ENCODE measurements at places on chromosomes 7 and 10. TPM values are rescaled to one million over a fixed set of nuclear protein-coding genes. Genes with fewer than 3 reads are reported as not detected.

DNA sequence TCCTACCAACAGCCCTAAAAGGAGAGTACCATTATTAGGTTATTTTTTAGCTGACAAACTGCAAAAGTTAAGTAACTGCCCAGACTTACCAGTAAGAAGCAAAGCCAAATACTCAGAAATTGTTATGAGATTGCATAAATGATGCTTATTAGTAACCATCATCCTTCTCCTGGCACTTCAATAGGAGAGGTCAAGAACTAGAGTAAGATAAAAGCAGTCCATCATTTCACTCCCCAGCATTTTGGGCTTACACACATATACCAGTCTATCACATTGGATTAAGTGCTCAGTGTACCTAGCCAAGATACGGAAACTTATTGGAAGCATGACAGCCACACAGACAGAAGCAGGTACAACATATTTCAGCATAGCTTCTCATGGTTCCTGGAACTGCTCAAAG, 142.8 kb upstream of the EGR2 start:
- DNase-seq = no peak

Gene SH2D4B
- not detected for total RNA-seq

DNA sequence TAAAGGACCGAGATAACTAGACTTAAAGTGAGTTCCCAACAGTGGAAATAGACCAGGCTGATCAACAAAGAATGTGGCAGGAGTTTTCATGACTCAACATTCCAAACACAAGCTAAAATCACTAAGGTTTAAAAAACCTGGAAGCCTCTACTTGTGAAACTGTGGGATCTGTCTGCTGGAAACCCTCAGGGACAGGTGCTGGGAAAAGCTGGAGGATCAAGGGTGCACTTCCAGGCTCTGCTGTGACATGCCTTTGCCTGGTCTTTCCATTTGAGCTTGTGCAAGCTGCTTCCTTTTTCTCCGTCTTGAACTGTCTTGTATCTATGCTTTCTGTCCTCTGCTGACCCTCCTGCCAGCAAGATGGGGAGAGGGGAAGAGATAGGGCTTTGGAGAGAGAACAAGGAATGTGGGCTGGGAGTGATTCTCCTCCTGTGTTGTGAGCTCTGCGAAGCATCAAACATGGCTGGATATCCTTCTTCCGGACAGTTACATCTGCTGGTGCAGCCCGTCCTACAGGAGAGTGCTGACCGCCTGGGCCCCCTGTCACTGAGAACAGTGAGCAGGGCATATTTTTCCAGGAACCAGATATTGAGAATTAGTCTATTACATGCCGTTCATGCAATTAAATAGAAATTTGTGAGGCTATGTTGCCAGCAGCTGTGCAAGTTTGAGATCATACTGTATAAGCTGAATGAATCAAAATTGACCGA, 25.5 kb downstream of the ARHGAP22 start:
- DNase-seq = peak; percentile 84

- peak; percentile 20 for DNase-seq
These were observed 28.1 kb upstream of the HERPUD2 start for GRCh38 chr7:35723011-35723410.

DNA sequence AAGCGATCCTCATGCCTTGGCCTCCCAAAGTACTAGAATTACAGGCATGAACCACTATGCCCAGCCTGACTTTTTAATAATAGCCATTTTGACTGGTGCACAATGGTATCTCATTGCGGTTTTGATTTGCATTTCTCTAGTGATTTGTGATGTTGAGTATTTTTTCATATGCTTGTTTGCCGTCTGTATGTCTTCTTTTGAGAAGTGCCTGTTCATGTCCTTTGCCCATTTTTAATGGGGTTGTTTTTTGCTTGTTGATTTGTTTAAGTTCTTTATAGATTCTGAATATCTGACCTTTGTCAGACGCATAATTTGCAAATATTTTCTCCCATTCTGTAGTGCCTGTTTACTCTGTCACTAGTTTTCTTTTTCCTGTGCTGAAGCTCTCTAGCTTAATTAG, 219.2 kb upstream of the CTBP2 start:
- no peak for DNase-seq

- DNase-seq = no peak
These were observed 370.1 kb downstream of the RPS24 start for GRCh38 chr10:78403781-78404180.

DNA sequence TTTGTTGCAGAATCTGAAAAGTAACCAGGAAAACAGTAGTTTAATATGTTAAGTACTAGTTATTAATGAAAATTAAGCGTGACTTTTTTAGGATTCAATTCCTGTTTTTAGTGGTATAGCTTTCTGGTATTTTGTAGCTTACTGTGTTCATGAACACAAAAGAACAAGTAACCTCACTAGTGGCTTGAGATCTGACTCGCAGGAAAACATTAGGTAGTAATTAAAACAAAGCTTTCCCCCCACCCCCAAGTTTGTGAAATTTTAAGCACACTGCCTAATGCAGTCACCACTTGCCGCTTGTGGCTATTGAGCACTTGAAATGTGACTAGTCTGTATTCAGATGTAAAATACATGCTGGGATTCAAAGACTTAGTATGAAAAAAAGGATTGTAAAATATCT, 102.5 kb upstream of the RPA3 start:
- DNase-seq = no peak

DNA sequence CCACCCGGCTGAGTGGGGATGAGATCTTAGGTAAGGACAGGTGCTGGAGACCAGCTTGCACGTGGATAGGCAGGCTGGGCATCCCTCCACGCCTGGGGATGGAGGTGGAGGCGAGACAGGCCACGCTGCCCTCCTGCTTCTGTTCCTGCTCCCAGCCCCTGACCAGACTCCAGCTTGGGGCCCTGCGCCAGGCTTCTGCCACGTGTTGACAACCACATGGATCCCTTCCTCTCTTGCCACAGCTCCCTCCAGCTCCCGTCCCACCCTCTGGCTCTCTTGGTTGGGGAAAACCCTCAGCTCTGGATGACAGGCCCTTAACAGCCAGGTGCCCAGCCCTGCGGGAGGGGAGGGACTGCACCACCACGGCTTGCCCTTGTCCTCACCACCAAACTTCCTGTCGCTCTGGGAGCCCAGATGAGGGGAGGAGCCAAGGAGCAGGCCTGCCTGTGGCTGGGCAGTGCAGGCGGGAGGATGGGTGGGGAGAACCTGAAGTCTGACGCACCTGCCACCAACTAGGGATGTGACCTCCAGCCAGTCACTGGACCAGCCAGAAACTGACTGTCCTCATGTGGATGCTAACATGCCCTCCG, 36.0 kb downstream of the KCNH2 start:
- DNase-seq = no peak

DNA sequence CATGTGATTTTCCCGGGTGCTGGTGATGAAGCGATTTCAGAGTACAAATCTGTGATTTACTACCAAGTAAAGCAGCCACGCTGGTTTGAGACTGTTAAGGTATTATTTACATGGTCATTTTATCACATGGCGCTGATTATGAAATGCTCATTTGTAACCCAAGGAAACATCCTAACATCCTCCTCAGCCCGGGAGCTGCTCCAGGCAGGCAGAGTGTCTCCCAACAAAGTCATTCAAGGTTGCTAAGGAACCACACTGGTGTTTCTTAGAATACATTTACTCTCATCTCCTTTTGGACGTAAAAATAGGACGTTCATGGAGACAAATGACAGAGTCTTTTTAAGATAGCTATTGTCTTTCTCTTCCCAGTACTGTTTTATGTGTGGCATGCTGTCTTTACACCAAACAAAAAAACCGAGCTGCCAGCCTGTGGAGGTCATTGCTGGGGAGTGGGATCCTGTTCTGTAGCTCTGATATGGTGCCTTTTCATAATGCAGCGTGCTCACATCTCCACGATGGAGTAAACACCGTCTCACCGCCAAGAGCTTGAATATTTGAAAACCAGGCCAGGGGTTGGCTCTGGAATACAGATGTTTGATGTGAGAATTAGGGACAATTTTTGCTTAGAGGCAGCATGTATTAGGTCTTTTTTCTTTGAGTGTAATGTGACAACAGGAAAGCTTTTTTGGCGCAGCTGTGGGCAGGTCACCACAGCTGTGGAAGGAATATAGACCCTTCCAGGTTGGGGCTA, 119.6 kb downstream of the DOCK1 start:
- peak; percentile 59 for DNase-seq

DNA sequence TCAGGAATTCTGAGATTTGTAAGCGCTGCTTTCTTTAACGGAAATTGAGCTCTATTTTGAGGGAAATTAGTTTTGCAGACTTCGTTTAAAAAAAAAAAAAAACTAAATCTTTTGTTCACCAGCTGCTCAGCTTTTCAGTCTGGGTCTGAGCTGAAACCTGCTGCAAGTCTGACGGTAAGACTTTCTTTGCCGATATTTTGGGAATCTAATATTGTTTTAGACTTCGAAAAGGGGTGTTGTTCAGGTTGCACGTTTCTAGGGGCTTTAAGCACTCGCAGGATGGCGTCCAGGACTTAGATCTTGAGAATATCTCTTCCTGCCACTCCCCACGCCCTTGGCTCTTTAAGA, 1.8 kb upstream of the MEOX2 start:
- DNase-seq = no peak

DNA sequence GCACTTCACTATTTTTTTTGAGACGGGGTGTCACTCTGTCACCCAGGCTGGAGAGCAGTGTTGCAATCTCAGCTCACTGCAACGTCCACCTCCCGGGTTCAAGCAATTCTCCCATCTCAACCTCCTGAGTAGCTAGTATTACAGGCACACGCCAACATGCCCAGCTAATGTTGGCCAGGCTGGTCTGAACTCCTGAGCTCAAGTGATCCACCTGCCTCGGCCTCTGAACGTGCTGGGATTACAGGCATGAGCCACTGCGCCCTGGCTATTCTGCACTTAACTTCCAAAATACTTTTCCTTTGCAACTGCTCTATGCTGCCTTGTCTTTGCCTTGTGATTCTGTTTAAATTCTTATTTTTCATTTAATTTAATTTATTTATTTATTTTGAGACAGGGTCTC, 67.0 kb upstream of the ZNF479 start:
- no peak for DNase-seq

GRCh38 chr7:50196719-50197118, 103.7 kb upstream of the ZPBP start:
- no peak for DNase-seq

DNA sequence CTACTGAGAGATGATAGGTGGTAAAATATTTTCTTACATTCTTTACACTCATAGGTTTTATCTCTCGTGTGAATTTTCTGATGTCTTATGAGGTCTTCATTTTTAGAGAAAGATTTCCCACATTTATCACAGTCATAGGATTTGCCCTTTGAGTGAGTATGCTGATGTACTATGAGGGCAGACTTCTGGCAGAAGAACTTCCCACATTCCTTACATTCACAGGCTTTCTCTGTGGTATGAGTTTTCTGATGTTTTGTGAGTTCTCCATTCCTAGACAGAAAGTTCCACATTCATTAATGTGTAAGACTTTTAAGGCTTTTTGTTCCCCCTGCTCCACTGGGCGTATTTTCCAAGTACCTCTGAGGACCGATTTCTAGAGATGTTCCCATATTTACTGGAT, 23.5 kb downstream of the ZNF25 start:
- no peak for DNase-seq

- peak; percentile 97 for DNase-seq
These were observed 111.4 kb downstream of the SRPK2 start for GRCh38 chr7:105277341-105277740.

GRCh38 chr7:37052705-37053104, 328.4 kb upstream of the AOAH start:
- DNase-seq = peak; percentile 65

GRCh38 chr10:84179059-84179710, 5.6 kb downstream of the GPR15LG start:
- DNase-seq = peak; percentile 6

Gene EN2
- total RNA-seq = not detected

- DNase-seq = no peak
These were observed 896.1 kb downstream of the CNTNAP2 start for GRCh38 chr7:147012666-147013065.

Gene CPVL
- 0.51 TPM for total RNA-seq

- no peak for DNase-seq
These were observed 77.2 kb upstream of the CALCR start for GRCh38 chr7:93651603-93652159.

Gene ITIH2
- not detected for total RNA-seq

Gene MEOX2
- total RNA-seq = 0.50 TPM

Gene SPAG6
- total RNA-seq = under 0.01 TPM

DNA sequence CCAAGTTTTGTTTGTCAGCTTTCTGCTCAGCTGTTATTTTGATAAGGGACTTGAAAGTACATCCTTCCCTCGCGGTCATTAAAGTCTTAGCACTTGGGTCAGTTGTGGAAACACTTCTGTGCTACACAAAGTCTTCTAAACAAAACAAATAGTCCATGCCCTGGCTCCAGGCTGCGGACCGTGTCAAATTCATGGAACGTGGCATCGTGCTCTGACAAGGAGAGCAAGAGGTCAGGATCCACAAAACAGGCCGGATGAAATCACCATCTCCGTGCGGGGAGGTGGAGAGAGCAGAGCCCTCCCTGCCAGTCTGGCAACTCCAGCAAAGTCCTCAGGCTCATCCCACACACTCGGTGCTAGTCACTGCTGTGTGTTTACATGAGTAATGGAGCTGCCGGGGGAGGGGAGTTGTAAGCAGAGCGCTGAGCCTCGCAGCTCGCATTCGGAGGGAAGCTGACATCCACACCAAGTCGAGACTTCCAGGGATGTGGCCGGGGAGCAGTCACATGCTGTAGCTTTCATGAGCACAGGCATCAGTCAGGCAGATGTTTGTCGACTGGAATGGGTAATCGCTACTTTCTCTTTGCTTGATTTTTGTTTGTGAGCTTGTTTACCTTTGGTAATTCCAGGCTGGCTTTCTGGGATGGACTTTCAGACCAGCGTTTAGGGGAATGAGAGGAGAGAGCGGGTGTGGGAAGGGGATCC, 147.6 kb downstream of the ARID5B start:
- peak; percentile 98 for DNase-seq

Gene BCAP29
- total RNA-seq = 64.7 TPM

Gene VPS50
- 43.7 TPM for total RNA-seq

DNA sequence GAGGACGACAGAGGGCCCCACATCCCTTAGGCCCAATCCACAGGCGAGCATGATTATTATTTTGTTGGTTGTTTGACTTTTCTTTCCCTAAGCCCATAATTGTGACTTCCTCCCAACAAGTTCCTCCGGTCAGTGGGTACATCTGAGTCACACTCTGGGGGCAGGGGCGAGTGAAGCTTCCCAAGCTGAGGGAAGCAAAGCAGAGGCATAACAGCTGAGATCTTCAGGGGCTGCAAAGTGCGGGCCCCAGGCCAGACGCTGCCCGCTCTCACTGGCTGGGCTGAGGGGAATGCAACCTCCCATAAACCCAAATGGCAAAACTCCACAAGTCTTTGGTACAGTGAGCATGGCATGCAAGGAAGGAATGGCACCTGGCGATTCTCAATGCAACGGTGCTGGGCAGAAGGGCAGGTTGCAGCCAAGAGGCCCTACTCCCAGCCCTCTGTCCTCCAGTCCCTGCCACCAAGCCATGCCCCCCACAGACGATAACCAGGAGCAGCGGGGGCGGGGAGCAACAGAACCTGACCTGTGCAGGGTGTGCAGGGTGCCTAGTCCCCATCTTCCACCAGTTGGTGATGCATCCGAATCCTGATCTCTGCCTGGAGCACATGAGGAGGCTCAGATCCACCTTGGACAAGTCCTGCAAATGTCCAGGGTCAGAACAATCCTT, 25.3 kb downstream of the TNS3 start:
- no peak for DNase-seq

GRCh38 chr10:3755440-3756359, 29.3 kb downstream of the KLF6 start:
- peak; percentile 43 for DNase-seq
